RKO (cell line): ENCODE measurements at places on chromosomes 1 and 21.

DNA sequence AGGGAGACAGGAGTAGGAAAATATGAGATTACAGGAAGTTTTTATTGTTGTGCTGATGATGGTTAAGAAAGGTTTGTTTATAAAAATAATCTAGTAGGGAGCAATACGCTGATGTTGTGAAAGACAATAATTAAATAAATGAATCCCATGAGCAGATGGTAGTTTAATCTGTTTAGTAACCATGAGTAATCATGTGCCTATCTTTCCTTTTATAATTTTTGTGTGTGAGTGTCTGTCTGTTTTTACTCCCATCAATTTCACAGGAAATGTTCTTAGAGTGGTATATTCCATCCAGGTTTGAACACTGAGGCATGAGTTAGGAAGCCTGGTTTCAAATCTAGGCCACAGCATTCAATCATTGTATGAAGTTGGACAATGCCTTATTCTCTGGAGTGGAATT, 180.5 kb downstream of the OLFM3 start:
- no peak for DNase-seq

DNA sequence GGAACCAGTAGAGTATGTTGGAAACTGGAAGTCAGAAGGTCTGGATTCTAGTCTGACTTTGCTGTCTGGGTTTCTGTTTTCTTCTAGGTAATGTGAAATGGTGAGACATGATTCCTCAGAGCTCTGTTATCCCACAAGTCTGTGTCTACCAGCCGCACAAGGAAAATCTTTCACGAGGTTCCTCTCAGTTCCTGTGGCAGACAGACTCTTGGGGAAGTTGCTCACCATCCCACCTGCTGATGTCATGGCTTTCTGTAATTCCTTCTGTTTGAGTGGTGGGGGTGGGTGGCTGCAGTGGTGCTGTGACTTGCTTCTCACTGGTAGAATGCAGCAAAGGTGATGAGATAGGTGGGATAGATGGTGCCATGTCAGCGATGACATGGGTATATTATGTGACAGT, 17.1 kb upstream of the SCMH1 start:
- DNase-seq: no peak

DNA sequence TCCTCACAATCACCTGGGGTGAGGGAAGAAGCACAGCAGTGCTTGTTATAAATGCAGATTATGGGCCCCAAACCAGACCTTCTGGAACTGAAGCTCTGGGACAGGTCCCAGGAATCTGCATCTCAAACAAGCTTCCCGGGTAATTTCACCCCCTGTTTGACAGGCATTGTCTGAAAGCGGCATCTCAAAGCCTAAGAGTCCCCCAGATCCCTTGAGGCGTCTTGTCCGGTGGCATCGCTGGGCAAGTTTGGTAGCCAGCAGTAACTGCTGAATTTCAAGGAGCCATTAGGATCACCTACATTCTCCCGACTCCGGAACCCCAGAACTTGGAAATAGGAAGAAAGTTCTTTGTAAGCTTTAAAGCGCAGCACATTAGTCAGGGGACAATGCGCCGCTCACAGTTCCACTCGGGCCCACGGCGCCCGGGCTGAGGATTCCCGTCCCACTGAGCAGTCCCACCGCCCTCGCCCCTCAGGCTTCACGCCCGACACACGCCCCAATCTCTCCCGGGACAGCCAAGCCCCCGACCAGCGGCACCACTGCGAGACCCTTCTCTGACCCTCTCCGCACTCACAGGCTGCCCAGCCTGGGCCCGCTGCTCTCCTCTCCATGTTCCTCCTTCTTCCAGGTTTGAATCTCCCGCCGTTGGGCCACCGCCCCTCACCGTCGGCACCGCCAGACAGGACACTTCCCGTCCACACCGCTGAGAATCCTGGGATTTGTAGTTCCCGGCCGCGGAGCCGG, at the start of gene IQGAP3:
IQGAP3 (minus strand) TSS at position 647 of the 744 bp plus-strand sequence; CDS start at position 611, 36 bp downstream.
- DNase-seq: peak; percentile 87

GRCh38 chr21:15007716-15008296, 57.0 kb downstream of the NRIP1 start:
- no peak for DNase-seq

GRCh38 chr1:66464802-66465201, 69.2 kb upstream of the SGIP1 start:
- peak; percentile 96 for DNase-seq
